ENCODE measurements at places on chromosomes 2 and 18. TPM values are rescaled to one million over a fixed set of nuclear protein-coding genes. Genes with fewer than 3 reads are reported as not detected.

The GLS gene
- total RNA-seq = 312 TPM

The MCM6 gene
- total RNA-seq = 28.2 TPM

The FAM136A gene
- 22.7 TPM for total RNA-seq

The ZNF519 gene
- total RNA-seq = 34.7 TPM

The ERBB4 gene
- total RNA-seq = 3.2 TPM

The WDR35 gene
- 34.1 TPM for total RNA-seq

The ALK gene
- total RNA-seq = 1.0 TPM

The GYPC gene
- total RNA-seq = 65.2 TPM

The TRABD2A gene
- total RNA-seq = 1.3 TPM

The SLC9A2 gene
- 4.2 TPM for total RNA-seq

The TMEM198 gene
- 2.0 TPM for total RNA-seq

The CFAP210 gene
- total RNA-seq = not detected

The ERICH2 gene
- not detected for total RNA-seq

The CEP76 gene
- total RNA-seq = 14.3 TPM

The ACVR1C gene
- total RNA-seq = 0.37 TPM

The DNAJC5G gene
- 0.42 TPM for total RNA-seq

The IL1A gene
- 1.9 TPM for total RNA-seq

The NXPH2 gene
- 1.5 TPM for total RNA-seq

The MDH1 gene
- total RNA-seq = 147 TPM

The ITPRID2 gene
- total RNA-seq = 166 TPM

The CYP27C1 gene
- total RNA-seq = 7.8 TPM

The MYL1 gene
- 202 TPM for total RNA-seq

The SNTG2 gene
- total RNA-seq = 0.69 TPM

The NPAS2 gene
- total RNA-seq = 11.8 TPM

The DSC3 gene
- total RNA-seq = 9.4 TPM

The EIPR1 gene
- 14.9 TPM for total RNA-seq

The GPR75 gene
- 2.7 TPM for total RNA-seq

The INHA gene
- not detected for total RNA-seq

The CCDC68 gene
- total RNA-seq = 41.3 TPM

The VAPA gene
- total RNA-seq = 278 TPM

The COBLL1 gene
- 51.8 TPM for total RNA-seq

The GKN2 gene
- not detected for total RNA-seq

The UGT1A9 gene
- total RNA-seq = not detected

The ATP5MC3 gene
- 69.8 TPM for total RNA-seq

The ITGAV gene
- 183 TPM for total RNA-seq

The RASGRP3 gene
- total RNA-seq = 28.5 TPM

The THAP4 gene
- 18.9 TPM for total RNA-seq

The HOXD9 gene
- total RNA-seq = 2.9 TPM

The RNF138 gene
- 35.4 TPM for total RNA-seq

The NAT8 gene
- not detected for total RNA-seq

Measured in urinary bladder (tissue), 4 donors.